Panc1 (cell line): ENCODE measurements at places on chromosomes 3 and 15. TPM values are rescaled to one million over a fixed set of nuclear protein-coding genes. Genes with fewer than 3 reads are reported as not detected.

DNA sequence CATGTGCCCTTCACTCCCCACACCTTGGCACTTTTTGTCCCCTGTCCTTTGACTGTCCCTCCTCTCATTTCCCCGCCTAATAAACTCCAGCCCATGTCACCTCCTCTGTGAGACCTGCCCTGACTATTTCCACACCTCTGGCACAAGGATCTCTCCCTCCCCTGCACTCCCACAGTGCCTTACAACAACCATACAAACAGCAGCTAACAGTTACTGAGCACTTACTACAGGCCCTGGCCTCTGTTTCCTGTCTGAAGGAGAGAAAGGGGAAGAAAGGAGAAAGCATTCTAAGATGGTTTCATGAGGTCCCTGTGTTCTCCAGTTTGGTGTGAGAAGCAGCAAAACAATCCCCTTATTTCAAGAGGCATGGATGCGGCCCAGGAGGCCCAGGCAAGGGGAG is 20.0 kb upstream of the TRH start:
- DNase-seq = no peak

DNA sequence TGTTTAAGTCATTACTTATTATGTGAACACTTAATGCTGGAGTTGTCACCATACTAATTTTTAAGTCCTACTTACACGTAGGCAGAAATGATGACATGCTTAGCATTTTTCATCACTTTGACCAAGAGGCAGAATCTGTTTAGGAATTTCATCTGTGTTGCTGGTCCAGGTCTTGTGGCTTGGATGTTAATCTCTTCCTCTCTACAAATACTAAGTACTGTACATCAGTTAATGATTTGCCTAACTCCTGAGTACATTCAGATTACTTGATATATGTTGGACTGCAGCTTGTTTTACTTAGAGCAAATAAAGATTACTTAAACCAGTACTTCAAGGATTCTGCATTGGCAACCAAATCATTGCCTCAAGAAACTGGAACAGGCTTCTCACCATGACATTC is 8.6 kb downstream of the SNRK start:
- DNase-seq = no peak

DNA sequence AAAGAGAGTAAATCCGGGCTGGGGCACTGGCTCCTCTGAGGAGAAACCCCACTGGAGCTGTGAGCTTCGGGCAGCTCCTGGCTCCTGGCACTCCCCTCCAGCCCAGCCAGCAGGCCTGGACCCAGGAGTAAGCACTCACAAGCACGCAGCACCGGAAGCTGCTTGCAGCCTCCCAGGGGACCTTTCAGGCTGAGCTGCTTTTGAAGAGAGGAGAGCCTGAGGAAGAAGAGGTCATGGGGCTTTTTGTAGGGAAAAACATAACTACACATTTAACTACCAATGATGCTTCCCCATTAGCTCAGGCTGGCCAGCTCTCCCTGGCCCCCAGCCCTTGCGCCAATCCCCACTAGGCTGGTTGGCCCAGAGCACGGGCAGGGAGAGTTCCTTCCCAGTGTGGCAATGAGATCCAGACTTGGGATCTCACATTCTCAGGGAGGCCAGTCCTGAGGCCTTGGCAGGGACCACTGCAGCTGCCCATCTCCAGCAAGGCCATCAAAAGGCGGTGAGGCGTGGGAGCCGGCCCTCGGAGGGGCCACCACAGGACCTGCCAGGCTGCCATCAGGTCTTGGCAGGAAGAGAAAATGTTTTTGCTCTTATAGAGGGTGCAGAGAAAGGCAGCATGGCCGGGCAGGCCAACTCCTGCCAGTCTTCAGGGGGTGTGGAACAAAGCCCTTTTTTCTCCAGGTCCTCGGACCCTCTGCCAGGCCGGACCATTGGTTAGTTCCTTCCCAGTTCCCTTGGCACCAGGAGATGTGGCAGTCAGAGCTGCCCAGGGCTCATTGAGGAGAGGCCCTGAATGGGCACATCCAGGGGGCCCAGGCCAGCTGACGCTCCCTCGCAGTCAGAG is 41.5 kb upstream of the MFGE8 start:
- no peak for DNase-seq

DNA sequence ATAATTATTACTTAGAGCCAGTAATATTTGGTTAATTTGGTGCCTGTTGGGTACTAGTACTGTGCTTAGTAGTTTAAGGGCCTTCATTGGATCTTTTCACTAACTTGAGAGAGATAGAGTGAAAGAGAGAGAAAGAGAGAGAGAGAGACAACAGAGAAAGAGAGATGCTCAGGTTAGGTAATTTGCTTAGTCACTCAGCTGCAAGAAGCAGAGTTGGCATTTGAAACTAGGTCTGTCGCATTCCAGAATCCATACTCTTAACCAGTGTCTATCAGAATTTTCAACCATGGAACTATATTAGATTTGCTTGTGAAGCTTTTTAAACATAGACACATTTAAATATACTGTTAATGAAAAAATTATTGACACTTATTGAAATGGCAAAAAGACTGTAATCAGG is 31.1 kb upstream of the NUDT16 start:
- DNase-seq = no peak

The ADGRG7 gene
- not detected for total RNA-seq

DNA sequence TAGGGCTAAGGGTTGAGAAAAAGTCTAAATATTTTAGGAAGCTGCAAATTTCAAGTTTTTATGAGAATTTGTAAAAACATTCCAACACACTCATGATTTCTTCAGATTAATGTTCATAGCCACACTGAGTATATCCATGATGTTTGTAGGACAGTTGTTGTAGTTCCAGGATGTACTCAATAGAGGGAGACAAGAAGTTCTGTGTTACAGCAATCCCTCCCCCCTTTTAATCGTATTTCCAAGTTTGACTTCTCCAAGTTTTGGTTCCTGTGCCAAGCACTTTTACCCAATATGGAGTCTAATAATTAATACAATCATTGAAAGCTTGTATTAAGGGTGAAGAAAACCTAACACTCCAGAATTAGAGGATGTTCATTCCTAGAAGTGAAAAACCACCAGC is 143.4 kb downstream of the FEZF2 start:
- no peak for DNase-seq

- DNase-seq = no peak
Observed at GRCh38 chr15:72521682-72522081, 47.6 kb downstream of the ARIH1 start.

DNA sequence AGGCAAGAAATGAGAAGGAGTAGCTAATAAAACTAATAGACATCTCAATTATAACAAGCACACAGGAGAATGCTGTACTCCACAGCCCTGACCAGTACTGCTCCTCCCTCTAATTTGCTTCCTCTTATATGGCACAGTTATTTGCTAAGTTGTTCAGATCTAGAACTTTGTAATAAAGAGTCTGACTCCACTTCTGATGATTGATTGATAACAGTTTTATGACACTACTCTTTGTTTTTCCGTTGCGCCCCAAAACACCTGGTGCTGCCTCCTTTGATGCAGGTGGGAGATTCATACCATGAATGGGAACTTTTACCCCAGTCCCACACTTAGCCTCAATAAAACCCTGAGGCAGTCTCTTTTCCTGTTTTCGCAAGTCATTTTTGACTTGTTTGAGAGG is 777.7 kb downstream of the GBE1 start:
- DNase-seq = no peak

DNA sequence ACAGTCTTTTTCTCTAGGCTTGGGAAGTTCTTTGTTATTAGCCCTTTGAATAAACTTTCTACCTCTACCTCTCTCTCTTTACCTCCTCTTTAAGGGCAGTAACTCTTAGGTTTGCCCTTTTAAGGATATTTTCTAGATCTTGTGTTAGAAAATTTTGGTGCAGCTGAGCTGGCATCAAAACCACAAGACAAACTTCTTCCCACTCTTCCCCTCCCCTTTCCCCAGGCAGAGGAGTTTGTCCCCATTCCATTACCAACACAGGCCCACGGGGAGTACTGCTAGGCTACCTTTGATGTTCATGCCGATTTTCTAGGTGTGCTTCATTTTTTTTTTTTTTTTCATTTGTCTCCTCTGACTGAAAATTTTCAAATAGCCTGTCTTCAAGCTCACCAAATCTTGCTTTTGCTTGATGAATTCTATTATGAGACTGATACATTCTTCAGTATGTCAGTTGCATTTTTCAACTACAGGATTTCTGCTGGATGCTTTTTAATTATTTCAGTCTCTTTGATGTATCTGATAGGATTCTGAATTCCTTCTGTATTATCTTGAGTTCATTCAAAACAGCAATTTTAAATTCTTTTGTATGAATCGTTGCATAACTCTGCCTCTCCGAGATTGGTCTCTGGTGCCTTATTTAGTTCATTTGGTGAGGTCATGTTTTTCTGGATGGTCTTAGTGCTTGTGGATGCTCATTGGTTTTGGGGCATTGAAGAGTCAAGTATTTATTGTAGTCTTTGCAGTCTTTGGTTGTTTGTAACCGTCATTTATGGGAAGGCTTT is 112.0 kb downstream of the UBE2E2 start:
- no peak for DNase-seq

The ST3GAL6 gene
- total RNA-seq = 0.15 TPM

- DNase-seq = no peak
Observed at GRCh38 chr3:60514085-60514649, 737.1 kb downstream of the FHIT start.

DNA sequence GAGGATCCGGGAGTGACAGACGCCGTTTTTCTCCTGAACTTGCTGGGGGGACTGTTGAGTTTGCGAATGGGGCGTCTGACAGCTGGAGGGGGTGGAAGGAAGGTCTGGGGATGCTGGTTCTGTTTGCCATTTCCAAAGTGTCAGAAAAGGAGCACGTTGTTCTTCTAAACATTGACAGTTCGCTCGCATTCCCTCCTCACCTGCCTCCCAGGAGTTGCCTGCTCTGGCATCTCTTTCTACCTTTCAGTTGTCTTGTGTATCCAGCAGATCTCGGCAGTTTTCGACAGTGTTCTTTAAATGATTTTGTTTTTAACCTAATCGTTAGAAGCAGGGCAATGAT is 829 bp downstream of the SELENOT start:
- no peak for DNase-seq

The PRR20G gene
- total RNA-seq = not detected

DNA sequence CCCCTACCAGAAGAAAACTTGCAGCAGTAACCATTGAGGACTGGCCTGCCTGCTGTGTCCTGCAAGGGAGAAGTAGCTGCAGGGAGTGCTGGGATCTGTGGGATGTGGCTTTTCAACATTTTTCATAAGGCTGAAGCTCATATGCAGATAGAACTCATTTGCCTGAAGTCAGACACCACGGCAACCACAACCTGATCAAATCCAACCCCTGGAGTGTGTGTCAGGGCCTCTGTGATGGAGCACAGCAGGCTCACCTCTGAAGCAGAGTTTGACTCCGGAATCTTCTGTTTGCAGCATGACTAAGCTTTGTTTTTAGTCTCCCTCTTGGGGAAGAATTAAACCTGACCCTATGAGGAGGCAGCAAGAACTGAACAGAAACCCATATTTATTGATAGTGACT is 508.7 kb downstream of the AGBL1 start:
- no peak for DNase-seq
